Stimulated activated CD8-positive, alpha-beta memory T cell treated with anti-CD3 and anti-CD28 coated beads, Interleukin-2, amount 100 ng/mL, for 1 hour (primary cell): ENCODE measurements at places on chromosomes 3 and 15.
A peak's percentile ranks its signal among the peaks of the same experiment; 100 is the strongest.

GRCh38 chr15:84570164-84570735, 30.6 kb upstream of the ZSCAN2 start:
- peak; percentile 8 for DNase-seq

GRCh38 chr3:180678231-180678630, 1.1 kb downstream of the CCDC39 start:
- no peak for DNase-seq

GRCh38 chr3:68706096-68706495, 226.3 kb downstream of the TAFA4 start:
- no peak for DNase-seq

DNA sequence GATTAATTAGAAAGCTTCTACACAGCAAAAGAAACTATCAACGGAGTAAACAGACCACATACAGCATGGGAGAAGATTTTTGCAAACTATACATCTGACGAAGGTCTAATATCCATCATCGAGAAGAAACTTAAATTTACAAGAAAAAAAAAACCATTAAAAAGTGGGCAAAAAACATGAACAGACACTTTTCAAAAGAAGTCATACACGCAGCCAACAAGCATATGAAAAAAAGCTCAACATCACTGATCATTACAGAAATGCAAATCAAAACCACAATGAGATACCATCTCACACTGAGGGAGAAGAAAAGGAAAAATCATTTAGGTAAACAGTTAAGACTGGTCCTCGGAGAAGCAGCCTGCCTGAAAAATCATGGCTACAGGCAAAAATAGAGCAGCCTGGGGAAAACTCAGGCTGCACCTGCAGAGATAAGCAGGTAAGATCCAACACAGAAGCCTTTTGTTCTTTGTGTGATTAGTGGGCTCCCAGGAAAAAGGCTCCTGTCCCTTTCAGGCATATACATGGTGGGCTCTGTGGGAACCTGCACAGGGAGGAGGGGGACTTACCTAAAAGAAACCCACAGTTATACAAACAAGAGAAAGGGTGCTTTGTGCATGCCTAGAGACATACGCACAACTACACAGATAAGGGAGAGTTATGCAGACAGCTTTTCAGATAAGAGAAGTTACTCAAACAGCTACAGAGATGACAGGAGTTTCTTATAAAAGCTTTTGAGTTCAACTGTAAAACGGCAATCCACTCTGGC, 49.3 kb downstream of the C3orf70 start:
- no peak for DNase-seq

GRCh38 chr3:71235846-71236245, 347.7 kb downstream of the FOXP1 start:
- DNase-seq, result no peak

DNA sequence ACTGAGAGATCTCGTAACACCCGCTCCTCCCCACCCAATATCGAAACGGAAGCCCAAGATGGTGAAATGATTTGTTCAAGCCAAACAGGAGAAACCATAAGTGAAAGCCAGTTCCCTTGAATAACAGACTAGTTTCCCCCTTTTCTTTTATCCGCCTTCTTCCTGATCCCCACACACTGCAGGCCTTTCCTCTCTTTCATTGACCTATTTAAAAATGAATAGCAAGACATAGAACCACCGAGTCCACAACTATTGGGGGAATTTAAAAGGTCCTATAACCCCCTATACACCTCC, 382 bp upstream of the COX17 start:
- no peak for DNase-seq

- no peak for DNase-seq
These were observed 124.6 kb upstream of the GBE1 start for GRCh38 chr3:81886081-81886480.

GRCh38 chr15:74343797-74344127, 23.7 kb downstream of the CYP11A1 start:
- DNase-seq, result no peak

GRCh38 chr3:171982828-171983227, 56.5 kb upstream of the FNDC3B start:
- DNase-seq, result no peak

DNA sequence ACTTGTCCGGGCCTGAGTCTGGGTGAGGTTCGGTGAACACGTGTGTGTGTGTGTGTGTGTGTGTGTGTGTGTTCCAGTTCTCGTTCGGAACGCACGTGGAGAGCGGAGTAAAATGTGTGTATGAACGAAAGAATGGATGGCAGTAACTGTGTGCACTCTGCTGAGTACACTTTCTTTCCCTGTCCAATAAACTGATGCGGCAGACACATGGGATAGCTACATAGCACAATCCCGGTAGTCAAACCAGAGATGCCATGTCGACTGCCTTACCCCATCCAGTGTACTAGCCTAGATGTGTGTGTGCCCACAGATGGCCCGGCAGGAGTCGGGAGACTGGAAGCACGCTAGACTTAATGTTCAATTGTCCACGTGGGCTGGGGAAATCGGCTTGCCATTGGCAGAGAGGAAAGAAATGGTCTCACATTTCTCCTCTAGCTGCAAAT, 507 bp upstream of the GOLIM4 start:
- DNase-seq, result no peak

GRCh38 chr3:144282313-144282712, 310.7 kb downstream of the DIPK2A start:
- no peak for DNase-seq

DNA sequence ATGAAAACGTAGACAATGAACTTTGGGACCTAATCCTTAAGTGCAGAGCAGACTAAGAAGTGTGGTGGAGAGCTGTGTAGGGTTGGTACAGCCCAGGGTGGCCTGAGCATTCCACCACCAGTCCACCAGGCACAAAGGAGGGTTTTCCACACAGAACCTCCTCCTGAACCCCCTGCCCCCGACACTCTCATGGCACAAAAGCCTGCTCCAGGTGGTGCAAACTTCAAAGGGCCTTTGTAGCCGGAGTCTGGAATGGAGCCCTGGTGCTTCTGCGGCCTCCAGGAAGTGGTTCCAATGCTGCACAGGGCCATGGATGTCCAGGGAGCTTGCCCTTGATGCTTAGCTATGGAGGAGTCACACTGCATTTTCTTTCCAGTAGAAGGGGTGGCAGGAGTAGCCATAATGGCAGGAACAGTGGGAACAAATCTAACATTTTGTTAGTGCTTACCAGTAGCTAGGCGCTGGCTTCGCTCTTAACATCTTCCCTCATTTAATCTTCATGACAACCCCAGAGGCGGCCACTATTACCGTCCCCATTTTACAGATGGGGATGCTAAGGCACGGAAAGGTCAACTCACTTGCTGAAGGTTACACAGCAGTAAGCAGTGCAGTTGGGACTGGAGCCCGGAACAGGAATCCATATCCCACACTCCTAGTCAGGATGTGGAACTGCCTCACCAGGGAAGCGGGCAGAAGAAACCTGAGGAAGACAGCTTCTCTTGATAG, 68.6 kb downstream of the LRIG1 start:
- DNase-seq, result no peak

DNA sequence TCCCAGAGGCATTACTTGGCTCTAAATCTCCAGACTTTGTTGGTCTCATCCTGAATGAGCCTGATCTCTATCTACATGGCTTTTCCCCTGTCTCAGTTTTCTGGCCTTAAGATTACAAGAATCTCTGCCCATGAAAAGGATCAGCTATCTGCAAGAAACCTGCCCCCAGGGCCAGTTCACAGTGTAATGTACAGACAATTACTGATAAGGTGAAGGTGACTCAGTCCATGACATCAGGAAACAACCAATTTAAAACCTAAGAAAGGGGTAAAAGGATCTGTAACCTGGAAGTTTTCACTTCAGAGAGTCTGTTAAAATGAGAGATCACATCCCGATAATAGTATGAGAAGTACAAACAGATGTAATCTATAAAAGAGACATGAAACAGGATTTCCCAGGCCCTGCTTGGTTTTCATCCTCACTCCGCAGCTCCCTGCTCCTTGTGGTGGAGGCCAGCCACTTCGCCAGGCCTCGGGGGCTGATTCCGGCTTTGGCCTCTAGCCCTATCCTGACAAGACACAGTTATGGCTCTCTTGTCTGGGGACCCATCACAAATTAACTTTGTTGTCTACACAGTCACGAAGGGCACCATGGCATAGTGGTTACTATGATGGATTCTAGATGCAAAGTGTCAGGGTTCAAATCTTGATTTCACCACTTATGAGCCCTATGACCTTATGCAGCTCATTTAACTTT, 136.9 kb downstream of the THSD4 start:
- DNase-seq, result no peak

- DNase-seq, result no peak
These were observed 23.0 kb downstream of the HES1 start for GRCh38 chr3:194158942-194159439.

GRCh38 chr3:120429921-120430361, 20.9 kb downstream of the FSTL1 start:
- no peak for DNase-seq

DNA sequence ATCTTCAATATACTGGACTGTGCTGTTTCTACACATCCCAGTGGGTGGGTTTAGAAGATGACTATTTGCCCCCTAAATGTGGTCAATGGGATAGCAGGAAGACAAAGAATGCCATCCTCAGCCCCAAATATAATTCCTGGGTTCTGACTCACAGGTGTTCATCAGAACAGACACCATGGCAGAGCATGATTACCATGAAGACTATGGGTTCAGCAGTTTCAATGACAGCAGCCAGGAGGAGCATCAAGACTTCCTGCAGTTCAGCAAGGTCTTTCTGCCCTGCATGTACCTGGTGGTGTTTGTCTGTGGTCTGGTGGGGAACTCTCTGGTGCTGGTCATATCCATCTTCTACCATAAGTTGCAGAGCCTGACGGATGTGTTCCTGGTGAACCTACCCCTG, 3.0 kb downstream of the CXCR6 start:
- DNase-seq, result no peak

GRCh38 chr15:69693059-69693458, 240.4 kb downstream of the RPLP1 start:
- DNase-seq, result no peak

GRCh38 chr3:46566040-46566641, at the start of gene LRRC2:
LRRC2 (minus strand) TSS chr3:46566302; CDS start chr3:46551591, 14,711 bp downstream.
- no peak for DNase-seq

DNA sequence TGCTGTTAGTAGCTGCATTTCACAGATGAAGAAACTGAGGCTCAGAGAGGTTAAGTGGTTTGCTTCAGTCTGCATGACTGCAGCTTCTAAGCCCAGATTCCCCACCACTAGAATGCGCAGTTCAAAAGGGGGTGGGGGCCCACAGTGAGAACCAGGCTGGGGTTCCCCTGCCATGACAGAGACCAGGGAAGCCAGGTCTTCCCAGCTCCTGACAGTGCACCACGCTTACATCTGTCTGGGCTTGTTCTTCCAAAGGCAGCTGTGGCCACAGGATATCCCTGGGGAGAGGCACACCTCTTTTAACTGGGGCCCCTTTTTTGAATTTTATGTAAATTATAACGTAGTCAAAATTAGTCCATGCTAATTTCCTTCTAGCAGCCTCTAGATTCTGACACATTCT, 5.3 kb downstream of the PLEKHO2 start:
- no peak for DNase-seq

DNA sequence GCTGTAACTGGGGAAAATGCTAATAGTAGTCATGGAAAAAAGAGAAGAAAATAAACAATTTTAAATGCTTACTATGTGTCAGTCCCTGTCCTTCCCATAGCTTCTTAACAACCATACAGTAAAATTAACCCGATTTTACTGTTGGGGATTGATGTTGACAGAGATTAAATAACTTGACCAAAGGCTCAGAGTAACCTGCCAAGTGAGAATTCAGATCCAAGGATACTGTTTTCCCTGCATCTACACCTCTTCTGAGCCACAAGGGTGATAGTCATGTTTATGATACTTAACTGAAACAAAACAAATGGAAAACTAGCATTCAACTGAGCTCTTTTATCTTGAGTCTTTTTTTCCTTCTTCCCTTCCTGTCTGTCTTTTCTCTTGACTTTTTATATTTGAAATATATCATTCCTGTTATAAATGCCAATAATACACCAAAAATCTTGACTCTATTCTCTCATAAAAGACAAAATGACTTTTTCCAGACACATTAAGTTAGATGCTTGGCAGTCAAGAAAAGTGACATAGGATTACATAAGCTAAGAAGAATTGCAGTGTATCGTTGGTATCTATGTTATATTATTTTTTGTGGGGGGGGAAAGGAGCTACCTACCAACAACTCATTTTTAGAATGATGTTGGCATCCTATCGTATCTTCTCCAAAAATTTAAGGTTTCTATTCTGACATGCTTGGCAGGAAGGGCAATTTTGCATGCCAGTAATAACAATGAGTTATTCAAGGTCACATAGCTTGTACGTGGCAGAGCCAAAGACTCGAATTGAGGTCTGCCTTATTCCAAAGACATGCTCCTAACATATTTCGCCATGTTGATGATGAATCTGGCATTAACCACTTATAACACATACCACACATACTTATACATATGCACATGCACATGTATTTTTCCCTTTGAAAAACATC, 306.6 kb upstream of the KCNH8 start:
- DNase-seq, result no peak

DNA sequence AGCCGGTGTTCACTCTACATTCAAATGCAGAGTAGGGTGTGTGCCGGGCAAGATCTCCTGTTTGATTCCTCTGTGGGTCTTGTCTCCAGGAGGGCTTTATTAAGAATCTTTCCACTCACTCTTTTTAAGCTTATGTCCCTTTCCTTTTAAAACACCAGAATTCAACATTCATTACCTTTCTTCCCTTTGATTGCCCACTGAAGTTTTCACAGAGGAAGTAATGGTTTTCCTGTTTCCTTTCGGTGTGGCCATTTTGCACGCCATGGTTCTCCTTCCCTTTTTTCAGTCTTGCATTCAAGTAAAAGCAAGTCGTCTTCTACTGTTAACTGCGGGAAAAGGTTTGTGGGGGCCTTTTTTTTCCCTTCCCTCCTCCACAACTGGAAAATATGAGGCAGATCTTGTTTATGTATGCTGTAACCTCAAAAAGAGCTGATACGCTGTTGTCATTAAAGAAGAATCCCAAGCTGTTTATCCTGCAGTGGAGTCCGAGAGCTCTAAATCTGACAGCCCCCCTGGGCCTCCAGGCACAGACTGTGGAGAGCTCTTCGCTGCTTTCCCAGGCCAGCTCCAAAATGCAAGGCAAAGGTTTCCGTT, 40.5 kb downstream of the FILIP1L start:
- DNase-seq, result no peak

GRCh38 chr3:29940759-29941323, 660.0 kb downstream of the RBMS3 start:
- no peak for DNase-seq

DNA sequence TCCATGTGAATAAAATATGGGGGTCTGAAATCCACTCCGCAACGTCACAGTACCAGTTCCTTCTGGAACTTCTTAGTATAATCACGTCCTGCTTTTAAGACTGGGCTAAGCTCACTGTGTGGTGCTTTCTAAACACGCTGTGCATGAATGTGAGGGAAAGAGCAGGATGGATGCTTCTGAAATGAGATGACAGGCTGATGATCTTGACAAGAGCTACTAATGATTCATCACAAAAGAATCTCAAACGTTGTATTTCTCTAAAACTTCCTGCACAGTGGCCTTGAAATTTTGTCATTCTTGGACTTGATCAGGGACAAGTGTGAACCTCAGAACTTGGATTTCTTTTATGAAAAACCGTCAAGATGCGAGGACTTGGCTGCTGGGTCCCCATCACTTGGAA, 221.4 kb downstream of the CADPS start:
- DNase-seq, result no peak

- DNase-seq, result no peak
These were observed 148.7 kb downstream of the SI start for GRCh38 chr3:164929642-164930041.

- no peak for DNase-seq
These were observed 188.3 kb downstream of the APBA2 start for GRCh38 chr15:29074045-29074444.
